Daoy (cell line): ENCODE measurements at places on chromosomes 3 and 15. TPM values are rescaled to one million over a fixed set of nuclear protein-coding genes. Genes with fewer than 3 reads are reported as not detected.

The GP9 gene
- not detected in 2 replicates for total RNA-seq

The GOLIM4 gene
- 36.0 and 40.1 TPM in 2 replicates for total RNA-seq

DNA sequence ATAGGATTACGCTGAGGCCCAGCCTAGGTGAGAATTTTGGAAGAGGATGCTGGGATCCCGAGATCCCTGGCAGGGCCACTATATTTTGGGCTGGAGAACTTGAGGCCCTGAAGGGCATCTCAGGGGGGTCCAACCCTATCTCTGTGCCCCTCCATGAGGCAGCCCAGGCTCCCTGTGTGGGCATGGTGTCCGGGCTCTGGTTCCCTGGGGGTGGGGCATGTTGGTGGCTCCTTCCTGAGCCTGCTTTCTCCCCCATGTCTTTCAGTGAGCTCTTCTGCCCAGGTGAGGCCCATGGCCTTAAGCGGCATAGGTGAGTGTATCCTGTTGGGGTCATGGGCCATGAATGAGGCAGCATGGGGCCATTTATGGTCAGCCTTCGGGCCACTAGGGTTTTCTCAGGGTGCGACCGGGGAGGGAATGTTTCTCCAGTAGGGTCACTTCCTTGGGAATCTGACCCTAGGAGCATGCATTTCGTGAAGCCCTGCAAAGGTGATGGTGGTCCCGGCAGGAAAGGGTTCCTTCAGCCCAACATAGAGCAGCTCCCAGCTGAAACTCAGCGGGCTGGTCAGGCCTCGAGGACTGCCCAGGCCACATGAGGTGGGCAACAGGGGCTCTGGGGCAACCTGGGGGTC is 191.3 kb downstream of the UBE3A start:
- no peak for DNase-seq

GRCh38 chr15:31228980-31229826 is 97.4 kb upstream of the KLF13 start:
- DNase-seq, result no peak
